ENCODE measurements at places on chromosomes 5 and 9. TPM values are rescaled to one million over a fixed set of nuclear protein-coding genes. Genes with fewer than 3 reads are reported as not detected.
A peak's percentile ranks its signal among the peaks of the same experiment; 100 is the strongest.

Gene BSPRY
- 0.52 TPM for polyA plus RNA-seq

Gene HRH2
- 0.94 TPM for polyA plus RNA-seq

Gene MSX2
- 0.44 TPM for polyA plus RNA-seq

GRCh38 chr9:100196828-100197227, 97.8 kb downstream of the INVS start:
- no peak for DNase-seq

DNA sequence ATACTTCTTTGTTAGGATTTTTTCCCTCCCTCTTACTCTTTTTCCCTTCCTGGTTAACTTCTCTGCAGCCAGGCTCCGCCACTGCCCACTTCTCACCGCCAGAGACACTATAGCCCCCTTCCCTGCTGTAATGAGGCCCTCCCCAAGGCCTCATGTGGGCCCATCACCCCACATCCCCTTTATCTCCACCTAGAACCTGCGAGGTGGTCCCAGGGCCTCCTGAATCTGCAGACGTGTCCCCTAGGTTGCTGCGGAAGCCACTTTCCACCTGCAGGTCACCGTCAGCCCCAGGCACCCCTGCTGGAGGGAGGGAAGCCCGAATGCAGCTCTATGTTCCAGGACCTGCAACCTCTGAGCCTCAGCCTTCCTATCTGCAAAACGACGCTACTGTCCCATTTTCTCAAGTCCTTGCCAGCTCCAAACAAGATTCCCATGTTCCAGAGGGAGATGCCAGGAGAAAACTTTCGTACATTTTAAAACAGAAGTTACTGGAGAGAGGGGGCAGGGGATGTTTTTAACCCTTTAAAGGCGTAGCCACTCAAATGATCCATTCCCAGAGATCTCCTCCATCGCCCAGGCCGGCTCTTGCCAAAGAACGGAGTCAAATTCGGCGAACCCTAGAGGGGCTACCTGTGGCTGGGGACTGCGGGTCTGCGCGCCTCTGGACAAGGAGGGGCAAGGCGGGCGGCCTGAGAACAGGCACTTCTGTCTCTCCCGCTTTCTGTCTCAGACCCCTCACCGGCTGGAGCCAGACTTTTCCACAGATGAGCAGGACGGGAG, 929 bp downstream of the SH3PXD2B start:
- DNase-seq, result peak; percentile 77

- no peak for DNase-seq
These were observed 2300.3 kb upstream of the C9orf72 start for GRCh38 chr9:29873579-29873978.

DNA sequence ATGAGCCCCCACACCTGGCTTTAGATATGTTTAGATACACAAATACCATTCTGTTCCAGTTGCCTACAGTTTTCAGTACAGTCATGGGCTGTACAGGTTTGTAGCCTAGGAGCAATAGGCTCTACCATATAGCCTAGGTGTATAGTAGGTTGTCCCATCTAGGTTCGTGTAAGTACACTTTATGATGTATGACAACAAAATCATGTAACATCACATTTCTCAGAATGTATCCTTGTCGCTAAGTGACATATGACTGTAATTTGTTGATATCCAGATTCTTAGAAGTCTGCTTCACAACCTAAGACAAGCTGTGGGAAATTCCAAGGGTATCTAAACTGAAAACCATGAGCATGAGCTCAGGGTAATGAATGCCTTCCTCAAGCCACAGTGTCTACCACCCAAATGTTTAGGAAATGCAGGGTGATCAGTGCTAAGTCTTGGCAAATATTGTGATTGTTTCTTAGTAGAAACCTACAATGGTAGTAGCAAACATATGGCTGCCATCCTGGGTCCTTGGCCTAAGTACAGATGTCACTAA, 8.4 kb downstream of the ECM2 start:
- DNase-seq, result no peak

GRCh38 chr5:149274939-149275338, 3.3 kb downstream of the AFAP1L1 start:
- no peak for DNase-seq

DNA sequence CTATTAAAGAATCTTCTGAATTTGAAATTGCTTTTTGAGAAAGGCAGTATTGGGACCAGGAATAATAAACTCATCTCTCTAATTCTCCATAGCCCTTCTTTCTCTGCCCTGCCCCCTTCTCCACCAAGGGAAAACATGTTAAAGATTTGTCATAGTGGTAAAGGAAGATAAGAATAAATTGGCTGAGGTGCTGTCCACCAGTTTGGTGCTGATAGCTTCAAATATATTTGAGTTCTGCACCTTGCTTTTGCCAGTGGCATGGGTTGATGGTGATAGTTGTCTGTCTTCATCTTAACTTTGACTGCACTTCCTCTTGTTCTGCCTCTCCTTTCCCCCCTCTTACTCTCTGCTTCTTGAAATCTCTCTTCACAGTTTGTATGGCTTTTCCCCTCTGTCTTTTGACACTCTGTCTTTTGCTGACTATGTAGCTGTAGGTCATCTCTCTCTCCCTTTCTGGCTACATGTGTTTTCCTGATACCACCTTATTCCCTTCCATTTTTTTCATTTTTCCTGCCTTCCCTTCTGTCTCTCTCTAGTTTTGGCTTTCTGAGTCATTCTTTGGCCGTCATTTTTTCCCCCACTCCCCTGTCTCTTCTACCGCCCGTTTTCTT, 56.6 kb downstream of the NDUFS4 start:
- no peak for DNase-seq

DNA sequence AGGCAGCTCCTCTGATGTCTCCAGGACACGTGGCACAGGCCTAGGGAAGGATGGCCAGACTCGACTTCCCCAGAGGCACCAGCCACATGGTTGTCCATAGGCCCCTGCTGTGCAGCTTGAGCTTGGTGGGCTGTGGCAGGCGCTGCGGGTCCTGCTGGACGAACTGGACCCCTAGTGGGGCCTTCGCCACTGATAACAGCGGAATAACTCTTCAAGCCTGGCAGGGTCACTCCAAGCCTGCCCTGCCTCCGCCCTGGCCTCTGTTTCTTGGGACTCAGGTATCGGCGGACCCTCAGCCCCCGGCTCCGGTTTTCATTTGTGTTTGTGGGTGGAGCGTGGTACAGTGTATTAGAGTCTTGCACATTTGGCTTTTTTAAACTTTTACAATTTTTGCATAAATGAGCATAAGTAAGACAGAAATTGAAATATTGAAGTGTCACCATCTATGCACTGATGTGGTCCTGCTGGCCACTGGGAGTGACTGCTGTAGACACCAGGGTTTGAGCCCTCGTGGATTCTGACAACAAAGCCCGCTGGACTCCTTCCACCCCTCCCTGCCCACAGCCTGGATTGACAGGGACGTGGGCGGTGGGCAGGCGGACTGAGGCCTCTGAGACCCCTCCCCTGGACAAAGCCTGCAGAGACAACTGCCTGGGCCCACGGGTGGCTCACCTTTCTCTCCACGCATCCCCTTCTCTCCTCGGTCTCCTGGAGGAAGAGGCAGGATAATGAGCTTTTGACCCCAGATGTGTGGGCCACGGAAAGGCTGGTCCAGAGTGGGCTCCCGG, 3.8 kb downstream of the FCN1 start:
- DNase-seq, result no peak

DNA sequence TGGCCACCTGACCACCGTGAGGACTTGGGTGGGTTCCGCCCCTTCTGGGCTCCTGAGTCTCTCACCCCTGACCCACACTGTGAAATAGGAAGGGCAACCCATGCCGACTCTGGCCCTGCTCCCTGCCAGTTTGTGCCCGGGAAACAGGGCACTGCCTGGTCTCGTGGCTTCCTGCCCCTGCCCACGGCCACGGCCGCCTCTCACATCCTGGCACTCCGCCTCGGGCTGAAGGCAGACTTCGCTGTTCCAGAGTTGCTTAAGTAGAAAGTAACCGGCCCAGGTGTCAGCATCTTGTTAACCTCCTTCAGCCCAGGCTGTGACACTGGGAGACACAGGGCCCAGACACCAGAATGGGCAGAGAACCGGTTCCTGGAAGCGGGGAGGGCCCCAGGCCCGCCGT, 68.7 kb upstream of the RNU6ATAC start:
- DNase-seq, result no peak

- DNase-seq, result no peak
These were observed 3.2 kb downstream of the CDKN2B start for GRCh38 chr9:22005702-22006606.

GRCh38 chr5:179120951-179121666, 60.9 kb downstream of the ZNF354C start:
- no peak for DNase-seq

GRCh38 chr9:111056538-111056937, 18.3 kb upstream of the LPAR1 start:
- DNase-seq, result peak; percentile 60

DNA sequence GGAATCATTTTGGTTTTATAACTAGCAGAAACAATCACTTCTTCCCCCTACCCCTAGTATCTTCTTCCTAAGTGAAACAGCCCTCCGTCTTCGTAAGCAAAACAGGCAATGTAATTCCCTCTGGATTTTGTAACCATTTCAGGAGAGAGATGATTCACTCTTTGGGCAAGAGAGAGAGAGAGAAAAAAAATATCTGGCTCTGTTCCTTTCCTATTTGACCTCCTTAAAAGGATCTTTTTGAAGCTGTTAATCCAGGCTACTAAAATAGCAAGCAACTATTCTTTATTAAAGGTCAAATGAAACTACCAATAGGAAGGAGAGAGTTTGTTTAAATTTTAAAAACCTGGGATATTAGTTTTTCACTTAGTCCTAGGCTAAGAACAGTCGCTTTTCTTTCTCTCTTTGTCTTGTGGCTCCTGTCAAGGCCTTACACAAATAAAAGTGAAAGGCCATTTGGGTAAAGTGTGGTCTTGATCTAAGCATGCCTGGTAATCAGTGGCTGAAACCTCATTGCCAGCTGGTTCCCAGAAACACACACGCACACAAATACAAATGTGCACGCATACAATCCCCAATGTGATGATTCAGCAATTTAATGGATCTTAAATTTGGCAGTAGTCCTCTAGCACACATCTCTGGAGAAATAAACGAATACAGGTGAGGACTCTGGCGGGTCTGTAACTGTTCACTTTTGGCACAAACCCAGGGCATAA, 70.2 kb downstream of the PRUNE2 start:
- DNase-seq, result no peak

DNA sequence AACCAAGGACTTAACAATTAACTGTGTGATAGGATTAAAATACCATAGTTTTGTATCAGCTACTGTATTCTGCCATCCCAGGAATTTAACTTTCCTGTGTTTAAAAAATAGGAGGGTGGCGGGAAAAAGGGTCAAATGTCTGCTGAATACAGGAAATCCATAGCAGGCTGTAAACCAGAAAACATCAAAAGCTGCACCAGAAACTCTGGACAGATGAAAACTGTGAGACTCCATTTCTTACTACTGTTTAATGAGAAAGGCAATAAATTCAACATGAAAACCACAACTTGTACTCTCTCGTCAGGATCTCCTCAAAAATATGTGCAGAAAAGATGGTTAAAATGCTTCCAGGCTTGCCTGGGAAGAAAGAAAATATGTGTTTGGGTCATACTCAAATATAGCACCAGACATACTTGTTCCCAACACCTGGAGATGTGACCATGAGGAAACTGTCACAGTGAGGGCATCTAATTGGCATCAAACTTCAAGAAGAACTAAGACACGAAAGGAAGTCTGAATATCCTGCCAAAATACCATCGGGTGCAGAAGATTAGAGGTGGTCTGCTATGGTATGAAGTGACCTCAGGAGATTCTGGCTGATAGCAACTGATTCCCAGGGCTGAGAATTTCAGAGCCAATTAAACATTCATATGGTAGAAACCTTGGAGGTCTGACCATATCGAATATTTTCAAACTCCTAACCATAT, 164.7 kb upstream of the TARS1 start:
- DNase-seq, result no peak

GRCh38 chr5:1268056-1268455, 26.8 kb downstream of the TERT start:
- no peak for DNase-seq
